ENCODE measurements at places on chromosomes 7 and 10.
A peak's percentile ranks its signal among the peaks of the same experiment; 100 is the strongest.

GRCh38 chr7:151143261-151144015, 24.1 kb downstream of the GBX1 start:
- no peak for DNase-seq

GRCh38 chr7:88391247-88391646, 84.6 kb upstream of the STEAP4 start:
- no peak for DNase-seq

DNA sequence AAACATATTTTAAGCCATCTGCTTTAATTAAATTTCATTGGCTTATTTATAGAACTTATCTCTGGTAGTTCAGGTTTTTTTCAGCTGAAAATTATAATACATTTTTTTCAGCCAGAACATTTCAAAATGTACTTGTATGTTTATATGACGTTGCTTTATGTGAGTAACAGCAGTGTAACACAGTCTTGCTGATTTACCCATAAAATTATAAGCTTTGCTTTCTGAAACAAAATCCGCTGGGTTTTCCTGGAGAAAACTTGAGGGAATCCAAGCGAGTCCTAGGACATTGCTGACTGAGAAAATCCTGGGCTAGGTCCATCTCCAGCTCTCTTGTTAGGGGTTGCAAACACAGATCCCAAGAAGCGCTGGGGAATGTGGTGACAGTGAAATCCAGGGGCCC, 112.2 kb upstream of the GATA3 start:
- DNase-seq: no peak

DNA sequence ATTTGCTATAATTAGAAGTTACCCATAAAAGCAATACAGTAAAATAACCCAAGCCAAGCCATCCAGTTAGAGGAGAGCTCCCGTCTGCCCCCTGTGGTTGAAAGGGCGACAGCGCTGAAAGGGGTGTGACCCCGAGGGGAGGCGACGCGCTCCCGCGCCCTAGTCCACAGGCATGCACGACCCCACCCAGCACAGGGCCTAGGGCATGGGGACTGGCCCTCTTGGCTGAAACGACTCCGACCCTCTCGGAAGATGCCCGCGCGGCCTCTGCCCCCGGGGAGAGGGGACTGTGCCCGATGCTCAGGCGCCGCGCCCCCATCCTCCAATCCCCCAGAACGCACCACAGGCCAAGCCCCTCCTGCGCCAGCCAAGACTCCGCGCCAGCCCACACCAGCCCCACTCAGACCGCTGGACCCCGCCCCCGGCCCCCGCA, 64.0 kb downstream of the CSGALNACT2 start:
- DNase-seq: peak; percentile 65

DNA sequence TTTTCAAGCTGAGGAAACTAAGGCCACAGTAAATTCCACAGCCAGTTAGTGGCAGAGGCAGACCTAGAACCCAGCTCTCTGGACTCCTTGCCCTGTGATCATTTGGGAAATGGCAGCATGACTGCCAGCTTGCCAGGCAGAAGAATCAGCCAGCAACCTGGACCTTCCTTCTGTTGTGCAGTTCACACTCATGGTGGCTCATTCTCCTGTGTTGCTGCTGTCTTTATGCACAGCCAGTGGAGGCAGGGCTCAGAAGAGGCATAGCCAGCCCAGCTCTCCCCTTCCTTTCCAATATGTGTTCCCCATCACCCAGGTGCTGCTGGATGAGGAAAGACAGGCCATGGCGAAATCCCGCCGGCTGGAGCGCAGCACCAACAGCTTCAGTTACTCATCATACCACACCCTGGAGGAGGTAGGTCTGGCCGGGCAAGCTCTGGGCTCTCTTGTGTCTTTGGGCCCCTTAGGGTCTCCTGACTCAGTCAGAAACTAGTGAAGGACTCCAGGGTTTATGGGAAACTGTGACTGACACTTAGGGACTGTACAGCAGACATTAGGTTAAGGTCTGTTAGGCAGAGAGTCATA, 14.8 kb downstream of the CPA5 start:
- DNase-seq: no peak

GRCh38 chr10:14587540-14588083, 187.1 kb downstream of the FAM107B start:
- DNase-seq: peak; percentile 37

GRCh38 chr10:62749093-62749683, 55.3 kb upstream of the ADO start:
- no peak for DNase-seq

DNA sequence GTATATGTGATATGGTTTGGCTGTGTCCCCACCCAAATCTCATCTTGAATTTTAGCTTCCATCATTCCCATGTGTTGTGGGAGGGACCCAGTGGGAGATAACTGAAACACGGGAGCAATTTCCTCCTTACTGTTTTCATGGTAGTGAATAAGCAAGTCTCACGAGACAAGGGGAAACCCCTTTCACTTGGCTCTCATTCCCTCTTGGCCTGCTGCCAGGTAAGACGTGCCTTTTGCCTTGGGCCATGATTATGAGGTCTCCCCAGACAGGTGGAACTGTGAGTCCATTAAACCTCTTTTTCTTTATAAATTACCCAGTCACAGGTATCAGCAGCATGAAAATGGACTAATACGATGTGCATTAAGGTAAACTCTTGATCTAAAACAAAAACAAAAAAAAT, 357.1 kb upstream of the AOAH start:
- peak; percentile 27 for DNase-seq

DNA sequence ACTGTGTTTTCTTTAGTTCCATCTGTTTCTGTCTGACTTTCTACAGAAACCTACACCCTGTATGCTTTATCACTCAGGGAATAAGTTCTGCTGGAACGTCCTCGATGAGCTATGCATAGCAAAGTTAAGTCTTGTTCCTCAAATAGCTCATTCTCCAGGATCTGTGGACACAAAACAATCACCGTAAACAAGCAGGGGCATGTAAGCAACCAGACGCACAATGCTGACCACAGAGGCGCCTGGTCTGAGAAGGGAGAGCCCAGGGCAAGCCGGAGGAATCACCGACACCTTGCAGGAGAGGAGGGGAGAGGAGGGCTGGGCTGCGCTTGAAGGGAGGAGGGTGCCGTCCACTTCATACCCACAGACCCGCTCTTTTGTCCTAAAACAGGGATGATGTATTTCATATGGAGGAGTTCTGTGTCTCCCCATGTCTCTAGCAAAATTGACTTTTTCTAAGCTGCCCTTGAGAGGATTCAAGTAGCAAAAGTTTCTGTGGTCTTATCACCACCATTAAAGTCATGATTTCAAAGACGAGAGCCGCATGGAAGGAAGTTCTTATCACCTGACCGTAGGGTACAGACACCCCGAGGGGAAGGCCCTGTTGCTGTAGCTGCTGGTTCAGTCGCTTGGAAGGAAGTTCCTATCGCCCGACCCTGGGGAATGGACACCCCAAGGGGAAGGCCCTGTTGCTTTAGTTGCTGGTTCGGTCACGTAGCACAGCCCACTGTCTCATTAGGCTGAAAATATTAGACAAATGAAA, 14.3 kb downstream of the CALML3 start:
- peak; percentile 34 for DNase-seq

GRCh38 chr10:10513067-10513466, 504.6 kb upstream of the CELF2 start:
- DNase-seq: no peak

DNA sequence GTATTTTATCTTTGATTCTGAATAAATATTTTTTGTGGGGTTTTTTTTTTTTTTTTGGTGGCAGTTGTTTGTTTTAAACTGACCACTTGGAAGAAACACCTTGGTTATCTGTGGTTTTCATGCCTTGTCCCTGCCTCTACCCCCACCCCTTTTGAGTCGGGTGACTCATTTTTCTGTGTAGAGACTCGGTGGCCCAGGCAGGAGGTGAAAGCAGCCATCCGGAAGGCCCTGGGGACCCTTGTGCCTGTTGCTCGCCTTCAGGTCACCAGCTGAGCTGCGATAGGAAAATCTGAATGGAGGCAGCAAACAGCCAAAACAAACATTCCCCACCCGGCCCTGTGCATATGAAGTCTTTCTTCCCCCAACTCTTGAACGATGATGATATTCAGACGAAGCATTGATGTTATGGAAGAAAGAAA, 22.8 kb downstream of the CYP17A1 start:
- DNase-seq: no peak

- DNase-seq: no peak
Observed at GRCh38 chr7:101924171-101924570, 106.7 kb downstream of the CUX1 start.

GRCh38 chr10:20059084-20059835, 243.0 kb downstream of the PLXDC2 start:
- DNase-seq: peak; percentile 3

- DNase-seq: no peak
Observed at GRCh38 chr7:1121476-1121875, 33.6 kb downstream of the GPER1 start.

DNA sequence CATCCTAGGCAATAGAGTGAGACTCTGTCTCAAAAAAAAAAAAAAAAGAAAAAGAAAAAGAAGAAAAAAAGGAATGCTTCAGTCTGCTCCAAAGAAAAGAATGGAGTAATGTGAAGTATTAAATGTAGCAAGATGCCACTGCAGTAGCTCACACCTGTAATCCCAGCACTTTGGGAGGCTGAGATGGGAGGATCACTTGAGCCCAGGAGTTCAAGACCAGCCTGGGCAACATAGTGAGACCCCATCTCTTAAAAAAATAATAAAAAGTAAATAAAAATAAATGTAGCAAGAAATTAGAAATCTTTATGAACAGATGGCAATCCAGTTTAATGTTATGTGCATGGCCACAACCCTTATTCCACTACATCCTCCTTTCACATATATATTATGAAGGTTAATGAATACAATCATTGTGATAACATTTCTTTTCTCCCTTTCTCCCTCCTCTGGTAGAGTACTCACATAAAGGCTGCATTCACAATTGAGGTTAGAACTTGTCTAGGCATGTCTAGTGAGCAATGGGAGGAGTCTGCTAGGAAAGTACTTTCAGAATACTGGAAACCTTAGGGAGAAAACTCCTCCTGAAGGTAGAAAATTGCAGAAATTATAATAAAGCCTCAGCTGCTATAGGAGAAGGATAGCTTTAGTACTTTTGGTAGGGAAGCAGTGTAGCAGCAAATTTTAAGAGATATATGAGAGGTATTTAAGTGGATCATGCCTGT, 20.4 kb downstream of the KLLN start:
- no peak for DNase-seq

DNA sequence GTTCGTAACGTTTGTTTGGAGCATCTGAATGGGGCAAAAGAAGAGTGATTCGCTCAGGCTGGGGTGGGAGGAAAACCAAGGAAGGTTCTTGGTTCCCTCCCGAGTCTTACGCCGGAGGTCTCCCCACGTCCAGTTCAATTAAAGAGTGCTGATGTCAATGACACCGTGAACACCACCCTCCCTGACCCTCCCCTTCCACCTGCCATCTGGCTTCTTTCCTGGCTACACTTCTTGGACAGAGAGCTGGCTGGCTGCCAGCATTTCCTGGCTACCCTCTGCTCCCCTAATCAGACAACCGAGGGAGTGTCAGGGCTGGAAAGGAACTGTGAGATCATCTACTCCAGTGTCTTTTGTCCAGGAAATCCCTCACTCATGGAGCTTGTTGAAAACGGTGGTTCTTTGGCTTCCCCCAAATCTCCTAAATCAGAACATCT, 24.1 kb upstream of the FFAR4 start:
- no peak for DNase-seq

- DNase-seq: no peak
Observed at GRCh38 chr10:59006511-59007306, 169.7 kb upstream of the PHYHIPL start.

DNA sequence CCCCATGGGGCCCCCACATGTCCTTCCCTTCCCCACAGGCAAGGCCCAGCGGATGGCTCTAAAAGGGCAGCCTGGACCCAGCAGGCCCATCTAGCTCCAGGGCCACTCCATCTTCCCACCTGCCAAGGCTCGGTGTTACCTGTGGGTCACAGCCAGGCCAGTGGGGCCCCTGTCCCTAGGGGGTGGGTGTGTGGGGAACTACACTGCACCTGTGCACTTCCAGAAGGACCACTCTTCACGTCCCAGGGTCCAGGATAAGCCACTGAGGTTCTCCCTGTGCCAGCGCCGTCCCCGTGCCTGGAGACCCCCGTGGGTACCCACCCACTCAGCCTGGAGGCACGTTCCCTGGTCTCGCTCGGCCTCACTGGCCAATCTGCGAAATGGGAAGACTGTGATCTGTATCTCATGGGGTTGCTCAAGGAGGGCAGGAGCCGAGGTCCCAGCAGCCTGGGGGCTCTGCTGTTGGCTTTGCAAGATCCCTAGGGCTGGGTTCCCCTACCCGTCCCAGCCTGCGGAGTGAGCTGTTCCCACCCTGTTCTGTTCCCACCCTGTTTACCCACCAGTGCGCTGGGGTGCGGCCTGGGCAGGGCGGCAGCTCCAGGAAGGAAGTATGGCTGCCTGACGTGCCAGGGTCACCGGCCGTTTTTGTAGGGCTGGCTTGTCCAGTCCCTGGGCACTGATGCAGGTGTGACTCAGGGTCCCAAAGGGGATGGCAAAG, 4.6 kb downstream of the PWWP2B start:
- DNase-seq: no peak

- no peak for DNase-seq
Observed at GRCh38 chr7:1590476-1590875, 20.6 kb upstream of the PSMG3 start.

DNA sequence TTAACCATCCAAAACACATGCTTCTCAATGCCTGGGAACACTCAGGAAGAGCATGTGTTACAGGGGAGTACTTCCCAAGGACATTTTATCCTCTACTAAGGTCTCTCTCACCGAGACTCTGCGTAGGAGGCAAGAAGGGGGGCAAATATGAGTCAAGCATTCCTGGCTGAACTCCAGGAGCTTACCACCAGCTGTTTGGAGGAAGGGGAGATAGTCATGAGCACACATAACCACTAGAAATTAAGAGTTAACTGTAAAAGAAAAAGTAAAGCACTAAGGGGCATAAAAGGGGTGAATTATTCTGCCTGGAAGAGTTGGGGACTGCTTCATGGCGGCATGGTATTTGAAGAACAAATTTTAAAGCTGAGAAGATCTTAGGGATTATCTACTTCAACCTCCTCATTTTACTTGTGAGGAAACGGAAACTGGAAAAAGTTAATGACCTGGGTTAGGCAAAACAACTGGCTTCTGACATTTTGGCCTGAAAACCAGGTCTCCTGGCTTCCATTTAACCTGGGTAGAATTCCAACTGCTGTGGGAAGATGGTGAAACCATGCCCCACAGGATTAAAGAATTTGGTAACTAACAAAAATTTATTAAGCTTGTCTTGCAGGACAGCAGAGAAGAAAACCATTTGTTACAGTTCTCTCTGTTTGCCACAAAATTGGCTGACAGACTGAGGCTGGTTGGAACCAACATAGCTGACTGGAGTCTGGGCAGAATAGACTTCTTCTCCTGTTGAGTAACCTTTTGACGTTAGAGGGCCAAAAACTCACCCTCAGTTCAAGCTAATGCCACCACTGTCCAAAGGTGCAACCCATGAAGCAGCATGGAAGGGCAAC, 85.5 kb downstream of the SLC25A13 start:
- peak; percentile 44 for DNase-seq

DNA sequence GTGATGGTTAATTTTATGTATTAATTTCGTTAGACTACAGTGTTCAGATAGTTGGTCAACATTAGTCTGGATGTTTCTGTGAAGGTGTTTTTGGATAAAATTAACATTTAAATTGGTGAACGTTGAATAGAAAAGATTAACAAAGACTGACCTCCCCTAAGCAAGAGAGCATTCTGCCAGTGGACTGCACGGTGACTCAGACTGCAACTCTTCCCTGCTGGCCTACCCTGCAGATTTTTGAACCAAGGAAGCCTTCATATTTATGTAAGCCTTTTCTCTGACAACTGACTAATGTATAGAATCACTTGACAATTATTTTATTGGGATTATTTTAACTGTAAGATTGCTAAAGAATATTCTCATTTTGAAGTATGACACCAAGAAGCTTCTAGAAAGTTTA, 7.9 kb upstream of the ZNF248 start:
- DNase-seq: no peak
